ENCODE measurements at places on chromosomes 7 and 10. TPM values are rescaled to one million over a fixed set of nuclear protein-coding genes. Genes with fewer than 3 reads are reported as not detected.

SPDYE9 gene
- polyA plus RNA-seq: not detected

DNA sequence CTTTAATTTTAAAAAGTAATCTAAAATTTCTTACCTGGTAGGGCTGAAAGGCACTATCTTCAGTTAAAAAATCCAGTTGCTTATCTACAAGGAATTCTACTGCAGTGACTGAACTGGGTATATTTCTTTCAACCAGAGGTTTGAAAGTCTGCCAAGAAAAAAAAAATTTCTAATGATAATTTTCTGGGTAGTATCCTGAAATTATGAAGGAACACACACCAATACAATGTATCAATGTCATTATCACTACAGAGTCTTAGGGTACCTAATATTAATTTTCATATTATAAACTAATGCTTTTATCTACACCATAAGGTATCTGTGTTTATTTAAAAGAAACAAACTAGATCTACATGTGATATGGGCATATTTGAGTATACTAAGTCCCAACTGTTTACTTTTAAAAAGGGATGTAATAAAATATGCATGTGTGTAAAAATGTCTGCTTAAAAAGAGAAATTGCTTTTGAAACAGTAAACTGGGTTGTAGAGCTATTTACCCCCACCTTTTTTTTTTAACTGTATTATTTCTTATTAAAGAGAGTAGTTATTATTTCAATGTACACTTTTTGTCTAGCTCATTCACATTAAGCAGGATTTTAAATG lies 131.6 kb downstream of the NRBF2 start:
- no peaks in the 10 kb centered on the region for H3K27me3 ChIP-seq
- H3K4me1 ChIP-seq: peaks cover 2% of the 10 kb centered on the region
- DNase-seq: no peak
- no peaks in the 10 kb centered on the region for H3K36me3 ChIP-seq
- no peak overlapping the region for H3K27ac ChIP-seq
- peak overlapping the region; percentile 20 for H3K4me3 ChIP-seq

- H3K27ac ChIP-seq: no peak overlapping the region
- no peaks in the 10 kb centered on the region for H3K4me1 ChIP-seq
- no peaks in the 10 kb centered on the region for H3K36me3 ChIP-seq
- no peak overlapping the region for H3K4me3 ChIP-seq
Observed at GRCh38 chr10:36604316-36604715, 521.1 kb upstream of the ANKRD30A start.

GRCh38 chr7:27122077-27122910 lies 8.3 kb downstream of the HOXA4 start:
- peak overlapping the region; percentile 41 for H3K4me3 ChIP-seq
- peaks cover 27% of the 10 kb centered on the region for H3K4me1 ChIP-seq
- H3K36me3 ChIP-seq: no peaks in the 10 kb centered on the region
- H3K27me3 ChIP-seq: no peaks in the 10 kb centered on the region
- DNase-seq: peak; percentile 42
- H3K27ac ChIP-seq: peak overlapping the region; percentile 74

DNA sequence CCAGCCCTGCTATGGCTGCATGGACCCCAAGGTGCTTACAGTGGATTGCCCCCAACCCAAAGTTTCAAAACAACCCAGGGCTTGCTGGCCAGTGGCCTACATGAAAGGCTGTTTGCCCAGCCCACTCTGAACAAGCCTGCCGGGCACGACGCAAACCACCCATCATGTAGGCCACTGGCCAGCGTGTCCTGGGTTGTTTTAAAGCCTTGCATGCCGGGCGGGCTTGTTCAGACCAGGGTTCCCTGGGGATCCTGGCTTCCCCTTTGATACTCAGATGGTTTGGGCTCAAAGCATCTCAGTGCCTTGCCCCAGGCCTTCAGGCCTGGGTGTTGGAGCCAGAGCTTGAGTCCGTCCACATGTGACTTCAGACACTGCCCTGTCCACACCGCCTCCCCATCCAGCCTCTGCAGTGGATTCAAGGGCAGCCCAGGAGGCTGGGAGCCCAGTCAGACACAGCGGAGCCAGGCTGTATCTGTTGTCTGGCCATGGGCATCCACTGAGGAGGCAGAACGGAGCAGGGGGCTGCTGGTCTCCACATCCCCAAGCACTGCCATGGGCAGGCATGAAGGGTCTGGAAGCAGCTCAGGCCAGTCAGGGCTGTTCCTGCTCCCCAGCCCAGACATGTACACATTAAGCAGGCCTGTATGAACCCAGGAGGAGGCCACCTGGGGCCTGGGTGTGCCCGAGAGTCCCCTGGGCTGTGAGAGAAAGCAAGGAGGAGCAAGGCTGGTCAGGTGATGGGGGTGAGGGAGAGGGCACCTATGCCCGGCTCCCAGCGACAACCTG lies 4.0 kb upstream of the ADIRF start:
- peaks cover 34% of the 10 kb centered on the region for H3K4me1 ChIP-seq
- no peak overlapping the region for H3K4me3 ChIP-seq
- no peaks in the 10 kb centered on the region for H3K36me3 ChIP-seq

DNA sequence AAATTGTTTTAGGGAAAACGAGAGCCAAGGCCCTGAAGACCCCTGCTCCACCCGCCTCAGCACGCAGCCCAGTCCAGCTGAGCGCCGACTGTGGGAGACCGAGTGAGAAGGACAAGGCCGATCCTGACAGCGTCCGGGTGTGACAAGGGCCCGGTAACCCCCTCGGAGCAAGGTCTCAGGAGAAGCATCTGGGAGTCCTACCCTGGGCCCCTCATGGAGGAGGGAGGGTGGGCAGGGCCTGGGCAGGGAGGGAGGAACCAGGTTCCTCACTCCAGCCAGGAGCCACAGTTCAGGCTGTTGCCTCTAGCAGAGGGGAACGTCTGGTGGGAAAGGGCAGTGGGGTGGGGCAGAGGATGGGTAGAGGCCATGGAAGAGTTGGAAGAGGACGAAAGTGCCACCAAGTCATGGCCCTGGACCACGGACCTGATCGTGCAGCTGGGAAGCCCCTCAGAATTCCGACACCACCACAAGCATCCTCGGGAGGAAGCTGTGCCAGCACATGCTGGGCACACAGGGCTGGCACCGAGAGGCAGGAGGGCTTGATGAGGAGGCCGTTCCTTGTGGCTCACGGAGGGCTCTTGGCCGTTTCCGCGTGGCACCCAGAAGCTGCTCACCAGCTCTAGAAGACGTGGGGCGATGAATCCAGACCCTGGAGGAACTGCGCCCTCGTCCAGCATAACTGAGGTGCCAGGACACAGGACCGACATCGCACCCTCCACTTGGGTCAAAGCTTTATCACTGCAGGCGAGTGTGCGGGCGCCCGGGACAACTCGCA lies 2.2 kb upstream of the KNDC1 start:
- H3K27ac ChIP-seq: no peak overlapping the region
- DNase-seq: no peak
- no peaks in the 10 kb centered on the region for H3K36me3 ChIP-seq
- no peaks in the 10 kb centered on the region for H3K4me1 ChIP-seq
